ENCODE measurements at places on chromosomes 7 and 10. TPM values are rescaled to one million over a fixed set of nuclear protein-coding genes. Genes with fewer than 3 reads are reported as not detected.

The ITIH2 gene
- not detected for total RNA-seq

The RPEL1 gene
- total RNA-seq, result under 0.01 TPM

The SFTPD gene
- not detected for total RNA-seq

The RASA4B gene
- total RNA-seq, result 0.89 TPM

The ZNF398 gene
- 7.4 TPM for total RNA-seq
